Psoas muscle (tissue), 8 donors: ENCODE measurements at places on chromosomes 1 and 21. TPM values are rescaled to one million over a fixed set of nuclear protein-coding genes. Genes with fewer than 3 reads are reported as not detected.

DNA sequence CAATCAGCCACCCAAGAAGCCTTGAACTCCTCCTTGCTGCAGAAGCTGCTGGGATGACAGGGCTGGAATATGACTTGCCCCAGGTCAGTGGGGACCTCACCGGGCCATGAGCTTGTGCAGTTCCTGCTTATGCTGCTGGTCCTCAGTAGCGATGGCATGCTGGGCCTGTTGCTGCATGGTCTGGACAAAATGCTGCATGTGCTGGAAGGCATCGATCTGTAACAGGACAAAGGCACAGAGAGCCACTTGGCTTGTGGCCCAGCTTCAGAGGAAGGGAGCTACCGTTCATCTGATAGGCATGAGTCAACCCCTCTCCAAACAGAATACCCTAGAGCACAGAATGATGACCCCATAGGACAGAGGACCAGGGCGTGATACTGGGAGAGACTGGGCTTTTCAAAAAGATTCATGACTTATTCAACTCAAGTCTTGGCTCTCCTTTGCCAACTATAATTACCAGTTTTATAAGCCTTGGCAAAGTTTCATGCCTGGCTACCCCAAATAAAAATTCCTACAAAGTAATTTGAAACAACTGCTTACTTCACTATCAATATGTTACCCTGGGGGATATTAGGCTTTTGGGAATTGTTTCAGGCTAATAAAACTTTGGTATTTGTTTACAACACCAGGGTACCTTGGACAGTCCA lies 34.7 kb upstream of the EXOSC10 start:
- no peaks in the 10 kb centered on the region for H3K27me3 ChIP-seq
- peak; percentile 58 for DNase-seq
- peaks cover 20% of the 10 kb centered on the region for H3K36me3 ChIP-seq
- H3K4me3 ChIP-seq, result no peak overlapping the region

The C1orf174 gene
- 13.7 TPM for total RNA-seq

- H3K4me3 ChIP-seq, result peak within 1 kb of the TSS; percentile 15
- H3K36me3 ChIP-seq, result no peaks in the 10 kb centered on the region
- DNase-seq, result peak; percentile 65
- no peak within 1 kb of the TSS for H3K27ac ChIP-seq
- no peaks in the 10 kb centered on the region for H3K27me3 ChIP-seq
Measured at GRCh38 chr1:150257624-150258585, at the start of gene CA14. Gene CA14 (plus strand): TSS chr1:150257774. CDS start chr1:150258129, 355 bp downstream.

- H3K4me3 ChIP-seq, result no peak overlapping the region
- H3K36me3 ChIP-seq, result peaks cover 3% of the 10 kb centered on the region
- peaks cover 60% of the 10 kb centered on the region for H3K4me1 ChIP-seq
- H3K27ac ChIP-seq, result no peak overlapping the region
Measured at GRCh38 chr1:91015794-91016550, 5.9 kb downstream of the ZNF644 start.

DNA sequence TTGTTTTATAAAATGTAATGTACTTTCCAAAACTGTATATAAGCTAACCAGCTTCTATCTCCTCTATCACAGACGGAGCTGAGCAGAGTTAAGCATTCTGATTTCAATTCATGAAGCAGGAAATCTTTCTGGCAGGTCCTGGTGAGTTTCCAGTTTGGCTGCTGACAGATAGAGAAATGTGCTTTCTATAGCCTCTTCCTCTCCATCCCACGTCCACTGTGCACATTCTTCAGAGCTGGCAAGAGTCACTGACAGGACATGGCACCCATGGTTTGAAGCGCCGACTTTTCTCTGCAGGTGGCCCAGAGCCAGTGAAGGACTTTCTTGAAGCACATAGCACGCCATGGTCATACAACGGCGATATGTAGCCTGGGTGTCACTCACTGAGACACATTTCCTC lies 52.3 kb upstream of the POU2F1 start:
- H3K36me3 ChIP-seq, result no peaks in the 10 kb centered on the region
- DNase-seq, result no peak
- no peaks in the 10 kb centered on the region for H3K27me3 ChIP-seq

DNA sequence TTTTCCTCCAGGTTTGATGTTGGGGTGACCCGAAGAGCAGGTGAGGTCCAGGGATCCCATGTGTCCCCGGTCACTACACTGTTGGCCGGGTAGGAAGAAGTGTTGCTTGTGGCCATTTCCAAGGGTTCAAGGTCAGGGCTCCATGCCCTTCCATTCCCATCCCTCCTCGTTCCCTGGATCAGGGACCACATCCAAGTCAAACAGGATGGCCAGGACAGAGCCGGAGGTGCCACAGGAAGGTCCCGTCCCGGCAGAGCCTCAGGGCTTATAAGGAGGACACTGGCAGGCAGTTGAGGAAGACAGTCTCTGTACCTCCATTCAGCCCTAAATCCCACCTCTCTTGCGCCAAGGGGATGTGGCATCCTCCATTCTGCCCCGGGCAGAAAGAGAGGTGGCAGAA lies 22.0 kb upstream of the FAM131C start:
- H3K4me3 ChIP-seq, result no peak overlapping the region
- DNase-seq, result no peak
- no peaks in the 10 kb centered on the region for H3K4me1 ChIP-seq
- peaks cover 3% of the 10 kb centered on the region for H3K27me3 ChIP-seq
- no peaks in the 10 kb centered on the region for H3K36me3 ChIP-seq
- no peak overlapping the region for H3K27ac ChIP-seq

The SLAMF1 gene
- total RNA-seq, result 0.06 TPM

DNA sequence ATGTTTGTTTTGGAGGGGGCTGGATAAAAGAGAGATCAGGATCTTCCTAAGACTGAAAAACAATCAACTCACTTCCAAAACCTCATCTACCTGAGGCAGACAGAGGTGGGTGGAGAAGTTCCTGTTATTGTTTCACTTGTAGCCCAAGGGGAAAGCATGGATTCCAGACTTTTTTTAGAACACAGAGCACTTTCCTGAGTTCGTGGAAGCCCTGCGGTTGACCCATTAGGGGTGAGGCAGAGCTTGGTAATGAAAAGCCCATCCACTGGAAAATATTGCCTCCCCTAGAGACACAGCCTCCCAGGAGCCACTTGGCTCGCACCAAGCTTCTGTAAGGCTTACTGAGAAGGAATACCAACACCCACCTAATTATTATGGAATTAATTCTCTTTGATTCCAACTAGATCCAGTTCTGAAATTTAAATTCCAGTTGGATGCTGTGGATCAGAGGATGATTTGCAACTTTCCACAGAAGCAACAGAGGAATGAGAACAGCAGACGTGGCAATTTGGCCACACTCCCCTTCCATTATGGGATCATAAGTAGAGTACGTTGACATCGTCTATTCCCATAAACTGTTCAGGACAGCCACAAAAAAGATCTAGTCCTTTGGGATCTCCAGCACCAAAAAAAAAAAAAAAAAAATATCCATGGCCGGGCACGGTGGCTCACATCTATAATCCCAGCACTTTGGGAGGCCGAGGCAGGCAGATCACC lies 4.1 kb upstream of the PEF1 start:
- no peak overlapping the region for H3K27ac ChIP-seq
- DNase-seq, result no peak
- H3K27me3 ChIP-seq, result no peaks in the 10 kb centered on the region
- H3K4me1 ChIP-seq, result peaks cover 10% of the 10 kb centered on the region

DNA sequence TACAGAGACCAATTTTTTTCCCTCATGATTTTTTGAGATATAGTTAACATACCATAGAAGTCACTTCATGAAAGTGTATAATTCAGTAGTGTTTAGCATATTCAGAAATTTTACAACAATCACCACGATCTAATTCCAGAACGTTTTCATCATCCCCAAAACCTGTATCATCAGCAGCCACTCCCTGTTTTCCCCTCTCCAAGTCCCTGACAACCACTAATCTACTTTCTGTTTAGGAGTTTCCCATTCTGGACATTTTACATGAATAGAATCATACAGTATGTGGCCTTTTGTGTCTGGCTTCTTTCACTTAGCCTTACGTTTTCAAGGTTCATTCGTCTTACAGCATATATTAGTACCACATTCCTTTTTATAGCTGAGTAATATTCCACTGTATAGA lies 204.2 kb upstream of the PLD5 start:
- no peak overlapping the region for H3K27ac ChIP-seq
- no peak overlapping the region for H3K4me3 ChIP-seq
- no peak for DNase-seq
- no peaks in the 10 kb centered on the region for H3K27me3 ChIP-seq
- H3K4me1 ChIP-seq, result no peaks in the 10 kb centered on the region

- no peaks in the 10 kb centered on the region for H3K27me3 ChIP-seq
- H3K4me3 ChIP-seq, result no peak overlapping the region
- H3K27ac ChIP-seq, result peak overlapping the region; percentile 98
- peak; percentile 52 for DNase-seq
Measured at GRCh38 chr1:201172999-201173610, 17.5 kb upstream of the IGFN1 start.

GRCh38 chr1:247111259-247111699 lies 7.1 kb upstream of the ZNF669 start:
- H3K4me3 ChIP-seq, result peak overlapping the region; percentile 89
- no peaks in the 10 kb centered on the region for H3K4me1 ChIP-seq
- no peaks in the 10 kb centered on the region for H3K36me3 ChIP-seq
- DNase-seq, result peak; percentile 25

GRCh38 chr1:117479086-117479485 lies 111.8 kb downstream of the MAN1A2 start:
- no peak for DNase-seq
- peaks cover 11% of the 10 kb centered on the region for H3K36me3 ChIP-seq
- no peak overlapping the region for H3K4me3 ChIP-seq
- H3K27me3 ChIP-seq, result no peaks in the 10 kb centered on the region
- H3K4me1 ChIP-seq, result no peaks in the 10 kb centered on the region
- no peak overlapping the region for H3K27ac ChIP-seq

- peaks cover 25% of the 10 kb centered on the region for H3K4me1 ChIP-seq
- DNase-seq, result no peak
- H3K4me3 ChIP-seq, result no peak overlapping the region
- no peaks in the 10 kb centered on the region for H3K27me3 ChIP-seq
Measured at GRCh38 chr1:46183926-46184557, 7.8 kb upstream of the P3R3URF start.

GRCh38 chr1:88433556-88433955 lies 250.5 kb upstream of the PKN2 start:
- no peak overlapping the region for H3K4me3 ChIP-seq
- no peaks in the 10 kb centered on the region for H3K4me1 ChIP-seq
- H3K36me3 ChIP-seq, result no peaks in the 10 kb centered on the region

- peaks cover 24% of the 10 kb centered on the region for H3K4me1 ChIP-seq
- no peaks in the 10 kb centered on the region for H3K36me3 ChIP-seq
- H3K27ac ChIP-seq, result peak overlapping the region; percentile 15
- H3K27me3 ChIP-seq, result no peaks in the 10 kb centered on the region
Measured at GRCh38 chr1:66282343-66282852, 251.6 kb upstream of the SGIP1 start.

DNA sequence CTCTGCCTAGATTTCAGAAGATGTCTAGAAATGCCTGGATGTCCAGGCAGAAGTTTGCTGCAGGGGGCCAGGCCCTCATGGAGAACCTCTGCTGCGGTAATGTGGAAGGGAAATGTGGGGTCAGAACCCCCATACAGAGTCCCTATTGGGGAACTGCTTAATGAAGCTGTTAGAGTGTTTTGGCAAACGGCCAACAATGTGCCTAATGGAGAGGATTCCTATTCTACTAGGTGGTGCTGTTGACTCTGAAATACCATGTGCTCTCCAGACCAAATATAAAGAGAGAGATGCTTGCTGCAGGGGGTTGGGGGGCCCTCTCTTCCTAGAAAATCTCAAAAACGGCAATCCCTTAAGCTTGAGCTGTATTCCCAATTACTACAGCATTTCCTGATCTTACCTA lies 57.1 kb upstream of the DR1 start:
- H3K27ac ChIP-seq, result no peak overlapping the region
- peaks cover 6% of the 10 kb centered on the region for H3K36me3 ChIP-seq
- no peak for DNase-seq
